ENCODE measurements at places on chromosomes 2 and 18. TPM values are rescaled to one million over a fixed set of nuclear protein-coding genes. Genes with fewer than 3 reads are reported as not detected.

The TNFRSF11A gene
- under 0.01 TPM for total RNA-seq

The UNC80 gene
- total RNA-seq = not detected

The HAT1 gene
- 35.6 TPM for total RNA-seq

The DSEL gene
- 119 TPM for total RNA-seq

The CDH2 gene
- 1.1 TPM for total RNA-seq

The AMER3 gene
- not detected for total RNA-seq

The CD8A gene
- under 0.01 TPM for total RNA-seq

The MOCOS gene
- total RNA-seq = 8.8 TPM

The SCN2A gene
- total RNA-seq = under 0.01 TPM

The IL1B gene
- total RNA-seq = 0.37 TPM

The ANXA4 gene
- 26.2 TPM for total RNA-seq

The KCNIP3 gene
- total RNA-seq = 3.1 TPM

The HOXD13 gene
- total RNA-seq = not detected

The FBXO15 gene
- total RNA-seq = 0.37 TPM

The CFAP65 gene
- 0.20 TPM for total RNA-seq

The NCKAP5 gene
- total RNA-seq = 0.37 TPM

The WDR33 gene
- 35.6 TPM for total RNA-seq

The OTOF gene
- total RNA-seq = under 0.01 TPM

The ZNF407 gene
- 17.8 TPM for total RNA-seq

The KCNS3 gene
- total RNA-seq = 1.1 TPM

The GKN1 gene
- not detected for total RNA-seq

The SOCS6 gene
- 50.6 TPM for total RNA-seq

The CNDP1 gene
- total RNA-seq = not detected

The NYAP2 gene
- not detected for total RNA-seq

The PARD3B gene
- total RNA-seq = 6.8 TPM

The ST6GAL2 gene
- under 0.01 TPM for total RNA-seq

The SERPINB12 gene
- total RNA-seq = not detected

The ZNF385B gene
- total RNA-seq = under 0.01 TPM

The TSGA10 gene
- total RNA-seq = 2.6 TPM

The VIT gene
- 8.8 TPM for total RNA-seq

Data from subcutaneous preadipocyte (primary cell).